ENCODE measurements at places on chromosomes 1 and 21. TPM values are rescaled to one million over a fixed set of nuclear protein-coding genes. Genes with fewer than 3 reads are reported as not detected.

The ANGPTL3 gene
- total RNA-seq: not detected

The COL8A2 gene
- total RNA-seq: 0.09 TPM

The KIF2C gene
- 88.7 TPM for total RNA-seq

The PPFIA4 gene
- 5.0 TPM for total RNA-seq

The SDHC gene
- total RNA-seq: 193 TPM

The ADIPOR1 gene
- total RNA-seq: 42.1 TPM

The PCP4 gene
- total RNA-seq: 0.45 TPM

The CCDC181 gene
- total RNA-seq: 7.5 TPM

The SLAMF7 gene
- total RNA-seq: not detected

The SAMSN1 gene
- total RNA-seq: not detected

The RCAN1 gene
- 13.0 TPM for total RNA-seq

The NR1I3 gene
- not detected for total RNA-seq

The ZBTB37 gene
- 18.3 TPM for total RNA-seq

The CR1L gene
- total RNA-seq: not detected

The WNT9A gene
- 0.54 TPM for total RNA-seq

The SCYL3 gene
- 9.1 TPM for total RNA-seq
